ENCODE measurements at places on chromosomes 4 and X.
A peak's percentile ranks its signal among the peaks of the same experiment; 100 is the strongest.

GRCh38 chrX:123878252-123878721, 18.4 kb downstream of the XIAP start:
- no peak for DNase-seq

DNA sequence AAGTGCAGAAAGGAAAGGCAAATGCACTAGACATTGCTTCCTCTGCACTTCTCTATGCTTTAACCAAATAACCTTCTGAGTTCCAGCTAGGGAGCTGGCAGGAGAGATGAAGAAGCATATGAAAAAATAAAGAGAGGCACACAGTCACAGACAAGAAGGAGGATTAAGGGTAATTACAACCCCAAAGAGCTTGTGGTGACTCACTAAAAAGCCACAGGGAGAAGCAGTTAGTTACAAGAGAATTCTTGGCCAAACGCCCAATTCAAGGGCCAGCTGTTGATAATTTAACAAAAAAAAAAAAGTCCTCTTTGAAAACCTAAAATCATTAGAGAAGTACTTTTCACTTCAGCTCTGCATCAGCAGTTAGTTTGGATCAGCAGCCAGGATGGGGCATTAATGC, 478.0 kb downstream of the KCNIP4 start:
- DNase-seq, result no peak

DNA sequence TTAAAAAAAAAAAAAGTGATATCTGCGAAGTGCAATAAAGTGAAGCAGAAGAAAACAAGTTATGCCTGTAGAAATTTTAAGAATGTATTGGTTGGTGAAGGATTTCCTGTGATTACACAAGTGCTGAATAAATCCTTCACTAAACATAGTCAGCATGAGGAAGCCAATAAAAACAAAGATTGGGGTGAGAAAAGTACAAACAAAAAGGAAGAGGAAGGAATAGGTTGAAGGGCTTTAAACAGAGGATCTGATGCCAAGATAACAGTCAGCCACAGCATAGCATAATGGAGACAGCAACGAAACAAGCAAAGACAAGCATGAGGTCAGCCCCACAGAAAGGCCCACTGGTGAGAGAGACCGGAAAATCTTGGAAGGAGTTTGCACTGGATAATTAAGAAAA, 372.2 kb downstream of the ADAM29 start:
- DNase-seq, result no peak

GRCh38 chr4:87497578-87497977, 31.6 kb downstream of the SPARCL1 start:
- no peak for DNase-seq

- no peak for DNase-seq
Observed at GRCh38 chr4:21596521-21596920, 352.1 kb downstream of the KCNIP4 start.

- DNase-seq, result no peak
Observed at GRCh38 chr4:70586841-70587240, 5.2 kb upstream of the AMBN start.

DNA sequence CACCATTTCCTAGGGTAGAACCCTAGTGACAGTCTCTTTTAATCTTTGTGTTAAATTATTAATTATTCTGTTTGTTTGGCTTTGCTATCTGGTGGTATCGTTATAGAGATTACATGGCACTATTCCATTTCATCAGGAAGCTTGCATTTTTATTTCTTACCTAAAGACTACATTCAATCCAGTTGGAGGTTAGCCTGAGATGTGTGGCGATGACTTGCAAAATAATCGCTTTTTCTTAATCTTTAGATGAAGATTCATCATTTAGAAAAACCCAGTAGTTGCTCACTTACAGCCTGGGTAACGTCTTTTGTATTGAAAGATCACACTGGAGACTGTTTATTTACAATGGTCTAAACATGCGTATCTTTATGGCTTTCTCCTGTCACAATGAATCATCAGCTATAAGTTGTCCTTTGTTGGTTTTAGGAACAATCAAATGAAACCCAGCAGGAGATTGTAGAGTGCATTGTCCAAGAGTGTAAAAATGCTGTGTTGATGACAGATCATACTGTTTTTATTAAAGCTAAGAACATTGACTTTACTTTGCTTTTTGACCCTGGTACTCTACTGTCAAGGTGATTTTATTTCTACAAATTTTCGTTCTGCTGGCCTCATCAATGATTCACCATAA, 281.7 kb upstream of the PITX2 start:
- DNase-seq, result no peak

DNA sequence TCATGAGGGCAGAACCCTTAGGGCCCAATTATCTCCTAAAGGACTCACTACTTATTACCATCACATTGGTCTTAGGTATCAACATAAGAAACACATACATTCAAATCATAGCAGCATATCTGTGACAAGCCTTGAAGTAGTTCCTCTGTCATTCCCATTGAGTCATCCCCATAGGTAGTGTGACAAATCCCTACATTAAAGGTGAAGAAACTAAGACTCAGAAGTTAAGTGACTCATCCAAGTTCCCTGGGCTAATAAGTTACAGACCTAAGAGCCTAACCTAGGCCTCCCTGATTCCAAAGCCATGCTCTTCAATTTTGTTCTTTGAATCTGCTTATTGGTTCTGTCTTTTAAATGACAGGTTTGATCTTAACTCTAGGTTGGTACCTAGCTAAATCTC, 58.2 kb downstream of the CD38 start:
- DNase-seq, result no peak

DNA sequence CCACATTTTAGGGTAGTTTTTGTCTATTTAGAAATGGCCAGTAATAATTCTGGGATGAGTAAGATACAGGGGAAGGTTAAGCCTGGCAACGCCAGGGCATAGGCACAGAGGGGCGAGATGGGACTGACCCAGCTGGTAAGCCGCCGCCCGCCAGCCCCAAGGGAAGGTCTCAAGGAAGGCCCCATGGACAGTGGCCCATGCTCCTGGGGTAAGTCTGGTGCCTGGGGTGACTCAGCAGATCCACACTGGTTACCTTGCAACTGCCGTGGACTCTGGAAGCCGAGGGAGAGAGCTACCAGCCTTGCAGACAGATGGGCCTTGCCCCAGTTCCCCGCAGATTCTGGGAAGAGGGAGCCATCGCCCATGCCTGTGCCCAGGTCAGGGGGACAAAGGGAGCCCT, 179.4 kb downstream of the AFAP1 start:
- DNase-seq, result peak; percentile 78

GRCh38 chr4:147361726-147362125, 119.2 kb upstream of the EDNRA start:
- no peak for DNase-seq

DNA sequence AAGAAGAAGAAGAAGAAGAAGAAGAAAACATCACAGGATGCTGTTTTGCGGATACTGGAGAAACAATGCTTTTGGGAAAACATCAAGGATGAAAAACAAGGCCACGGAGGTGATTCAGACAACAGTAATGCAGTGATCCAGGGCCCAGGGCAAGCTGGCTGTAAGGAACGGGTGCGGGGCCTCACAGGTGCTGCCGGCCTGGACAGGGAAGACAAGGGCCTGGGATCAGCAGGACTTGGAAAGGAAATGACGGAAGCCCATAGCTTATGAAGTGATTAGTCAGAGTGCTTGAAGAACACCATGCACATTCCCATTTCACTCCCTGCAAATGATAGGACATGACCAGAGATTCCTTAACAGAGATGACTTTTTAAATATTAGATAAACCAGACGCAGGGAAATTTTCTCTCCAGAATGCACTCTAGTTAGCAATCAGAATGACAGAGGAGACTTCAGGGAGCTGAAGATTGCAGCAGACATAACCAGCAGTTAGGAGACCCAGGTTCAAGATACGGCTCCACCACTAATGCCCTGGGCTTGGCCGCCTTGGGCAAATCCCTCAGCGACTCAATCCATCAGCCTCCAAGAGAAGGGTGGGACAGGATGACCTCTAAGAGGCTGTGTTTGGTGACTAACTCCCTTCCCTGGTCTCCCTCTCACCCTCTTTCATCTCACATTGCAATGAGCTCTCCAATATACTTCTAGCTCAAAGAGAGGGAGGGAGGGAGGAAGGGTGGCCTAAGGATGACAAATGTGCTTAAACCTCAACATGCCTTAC, 54.1 kb downstream of the APBB2 start:
- no peak for DNase-seq

DNA sequence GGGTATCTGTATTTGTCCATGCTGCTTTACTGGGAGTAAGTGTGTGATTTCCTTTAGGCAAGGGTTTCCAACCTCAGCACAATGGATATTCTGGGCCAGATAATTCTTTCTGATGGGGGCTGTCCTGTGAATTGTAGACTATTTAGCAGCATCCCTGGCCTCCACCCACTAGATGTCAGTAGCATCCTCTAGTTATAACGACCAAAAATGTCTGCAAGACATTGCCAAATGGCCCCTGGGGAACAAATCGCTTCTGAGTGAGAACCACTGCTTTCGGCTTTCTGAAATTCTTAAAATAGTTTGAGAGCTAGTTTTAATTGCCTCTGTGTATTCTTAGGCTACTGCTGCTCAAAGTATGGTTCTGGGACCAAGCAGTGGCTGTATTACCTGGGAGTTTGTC, 81.2 kb upstream of the GPM6B start:
- no peak for DNase-seq

DNA sequence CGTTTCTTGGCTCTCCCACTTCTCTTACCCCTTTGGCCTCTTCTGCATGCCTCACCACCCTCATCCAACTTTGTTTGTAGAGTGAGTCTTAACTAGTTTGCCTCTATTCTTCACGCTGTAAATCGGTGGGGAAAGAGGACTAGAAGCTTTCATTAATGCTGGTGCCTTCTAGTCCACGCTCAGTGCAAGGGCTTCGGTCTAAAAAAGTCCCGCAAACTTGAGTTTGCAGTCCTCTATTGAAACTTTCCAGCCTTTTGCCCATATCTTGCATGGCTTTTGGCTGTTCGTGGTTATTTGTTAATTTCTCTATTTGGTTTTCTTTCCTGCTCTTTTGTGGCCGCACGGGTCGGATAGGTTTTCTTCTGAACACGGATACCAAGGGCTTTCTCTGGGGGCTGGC, 868 bp downstream of the DACH2 start:
- no peak for DNase-seq

- DNase-seq, result no peak
Observed at GRCh38 chrX:124033821-124034220, 72.3 kb downstream of the STAG2 start.

DNA sequence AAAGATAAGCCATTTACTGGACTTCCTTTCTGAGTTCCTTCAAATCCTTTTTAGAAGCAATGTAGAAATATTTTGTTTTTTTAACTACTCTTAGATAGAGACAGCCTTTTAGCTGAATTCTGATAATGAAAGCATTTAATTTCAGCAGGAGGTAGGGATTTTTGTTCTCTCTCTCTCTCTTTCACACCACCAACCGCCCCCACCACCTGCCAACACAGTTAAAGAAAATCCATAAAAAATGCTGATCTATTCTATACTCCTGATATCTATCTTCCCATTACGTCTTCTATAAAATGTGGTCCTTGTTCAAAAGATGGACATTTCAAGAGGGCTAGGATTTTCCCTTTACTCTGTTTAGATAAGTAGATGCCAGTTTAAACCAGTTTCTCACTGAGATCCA, 104.5 kb downstream of the DCLK2 start:
- DNase-seq, result no peak

DNA sequence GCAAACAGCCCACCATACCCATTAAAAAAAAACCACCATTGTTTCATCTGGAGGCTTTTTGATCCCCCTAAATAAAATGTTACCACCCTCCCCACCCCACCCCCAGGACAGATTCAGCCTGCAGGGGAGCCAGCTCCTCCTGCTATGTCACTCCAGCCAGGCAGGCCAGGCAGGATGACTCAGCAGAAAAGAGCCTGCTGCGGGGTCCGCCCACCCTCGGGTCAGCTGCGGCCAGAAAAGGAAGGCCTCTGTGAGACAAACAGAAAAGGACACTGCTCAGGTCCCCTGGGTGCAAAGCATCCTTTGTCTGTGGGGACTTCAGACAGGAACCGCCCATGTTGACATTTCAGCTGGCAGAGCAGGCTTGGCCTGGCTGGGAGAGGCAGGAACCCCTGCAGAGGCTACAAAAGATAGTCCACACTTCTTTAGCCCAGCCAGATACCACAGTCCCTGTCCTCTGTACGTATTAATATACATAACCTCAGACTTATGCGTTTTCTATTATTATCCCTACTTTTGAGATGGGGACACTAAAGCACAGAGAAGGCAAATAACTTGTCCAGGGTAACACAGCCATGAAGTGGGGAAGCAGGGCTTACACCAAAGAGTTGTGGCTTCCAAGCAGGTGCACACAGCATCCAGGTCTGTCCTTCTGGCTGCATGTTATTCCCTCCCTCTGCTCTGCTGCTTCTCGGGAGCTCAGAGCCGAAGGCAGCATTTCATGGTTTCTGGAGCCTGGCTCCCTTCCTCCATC, 147.7 kb downstream of the CPEB2 start:
- DNase-seq, result no peak

- no peak for DNase-seq
Observed at GRCh38 chrX:17592117-17592516, 145.2 kb upstream of the SCML1 start.

DNA sequence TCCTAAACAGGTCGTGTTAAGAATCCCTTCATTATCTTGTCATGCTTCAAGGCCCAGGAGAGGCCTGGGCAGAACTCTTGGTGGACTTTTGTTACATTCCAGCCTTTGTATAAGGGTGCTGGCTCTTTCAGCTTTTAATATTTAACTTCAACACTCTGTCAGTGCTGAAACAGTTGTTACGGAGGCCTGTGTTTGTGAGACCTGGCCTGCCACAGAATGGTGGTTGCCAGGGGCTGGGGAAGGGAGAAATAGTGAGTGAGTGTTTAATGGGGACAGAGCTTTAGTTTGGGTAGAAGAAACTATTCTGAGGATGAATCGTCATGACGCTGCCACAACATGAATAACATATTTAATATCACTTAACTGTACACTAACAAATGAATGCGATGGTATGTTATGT, 1027.6 kb upstream of the PRKX start:
- DNase-seq, result no peak

DNA sequence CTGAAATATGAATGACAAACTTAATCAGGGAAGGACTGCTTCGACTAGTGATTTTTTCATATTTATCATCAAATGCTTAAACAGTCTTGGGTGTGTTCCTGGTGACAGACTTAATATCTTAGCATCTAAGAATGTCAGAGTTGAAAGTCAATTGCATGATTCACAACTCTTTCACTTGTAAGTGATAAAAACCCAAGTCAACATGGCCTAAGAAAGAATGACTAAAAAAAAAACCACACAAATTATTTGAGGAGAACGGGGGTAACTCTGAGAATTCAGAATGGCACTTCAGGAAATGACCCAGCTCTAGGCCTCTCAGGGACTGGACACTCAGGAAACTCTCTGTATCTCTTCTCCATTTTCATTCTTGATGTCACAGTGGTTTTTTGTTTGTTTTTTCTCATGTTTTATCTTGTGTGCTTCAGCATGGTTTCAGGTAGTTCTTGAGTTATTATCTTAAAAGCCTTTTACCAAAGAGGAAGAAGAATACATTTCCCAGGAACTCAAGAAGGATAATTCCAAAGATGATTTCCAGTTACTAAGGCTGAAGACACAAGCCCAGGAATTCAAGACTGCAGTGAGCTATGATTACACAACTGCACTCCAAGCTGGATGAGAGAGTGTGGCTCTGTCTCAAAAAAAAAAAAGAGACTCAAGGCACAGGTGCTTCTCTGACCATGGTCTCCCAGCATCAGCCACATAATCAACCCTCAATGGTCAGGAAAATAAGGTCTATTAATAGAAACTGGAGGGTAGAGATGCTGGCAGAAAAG, 1697.8 kb upstream of the IGFBP7 start:
- DNase-seq, result no peak

GRCh38 chr4:179325181-179325580, 1882.9 kb upstream of the AGA start:
- DNase-seq, result no peak

All from chondrocyte (in vitro differentiated cells).